ENCODE measurements at places on chromosomes 2 and 18.
A peak's percentile ranks its signal among the peaks of the same experiment; 100 is the strongest.

DNA sequence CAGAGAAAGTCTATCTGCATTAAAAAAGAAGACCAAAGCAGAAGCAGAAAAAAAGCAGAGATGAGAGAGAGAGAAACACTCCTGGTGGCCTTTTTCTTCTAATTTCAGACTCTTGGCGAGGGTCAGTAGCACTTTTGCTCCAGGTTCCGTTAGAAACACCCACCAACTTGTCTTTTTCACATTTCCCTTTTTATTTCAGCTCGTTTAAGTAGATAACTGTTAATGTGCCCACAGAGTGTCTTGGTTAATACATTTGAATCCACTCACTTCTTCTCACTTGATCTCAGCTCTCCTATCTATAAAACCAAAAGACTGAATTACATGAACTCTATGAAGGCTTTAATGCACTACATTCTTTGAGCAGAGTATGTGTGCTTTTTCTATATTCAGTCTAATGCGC lies 63.1 kb downstream of the AAK1 start:
- DNase-seq: no peak

GRCh38 chr2:232545511-232546375 lies 4.6 kb downstream of the TIGD1 start:
- no peak for DNase-seq

GRCh38 chr2:10072656-10073480 lies 7.3 kb downstream of the CYS1 start:
- peak; percentile 77 for DNase-seq

DNA sequence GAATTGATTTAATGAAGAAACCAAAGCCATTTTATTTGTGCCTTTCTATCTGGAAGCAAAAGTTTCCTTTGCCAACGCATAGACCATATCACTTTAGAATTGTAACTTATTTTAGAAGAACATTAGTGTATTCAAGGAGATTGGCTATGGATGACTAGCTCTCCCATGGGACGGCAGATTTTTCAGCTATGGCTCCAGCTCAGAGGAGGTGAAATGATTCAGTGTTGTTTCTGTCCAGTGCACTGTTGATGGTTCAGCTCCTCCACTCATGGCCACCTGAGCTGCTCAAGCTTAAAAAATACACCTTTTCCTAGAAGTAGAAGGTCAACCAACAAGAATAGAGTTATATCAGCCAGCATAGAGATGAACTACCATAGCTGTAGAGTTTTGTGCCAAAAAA lies 1597.5 kb upstream of the PIK3C3 start:
- no peak for DNase-seq

- DNase-seq: no peak
These were observed 29.9 kb upstream of the OTOS start for GRCh38 chr2:240170354-240170735.

DNA sequence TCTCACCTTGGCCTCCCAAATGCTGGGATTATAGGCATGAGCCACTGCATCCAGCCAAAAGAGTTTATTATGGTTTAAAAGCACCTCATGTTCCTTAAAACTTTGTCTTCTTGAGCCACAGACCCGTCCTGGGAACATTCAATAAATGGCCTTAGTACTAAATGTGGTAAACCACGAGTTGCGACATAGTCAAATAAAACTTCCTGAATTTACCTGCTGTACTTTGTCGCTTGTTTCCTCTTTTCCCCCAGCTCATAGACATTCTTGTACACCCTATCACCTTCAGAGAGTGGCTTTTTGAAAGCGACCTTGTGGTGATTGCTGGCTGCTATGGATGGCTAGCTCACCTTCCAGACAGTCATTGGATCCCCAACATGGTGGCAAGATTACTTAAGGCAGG lies 310.4 kb downstream of the LRRTM1 start:
- DNase-seq: no peak

DNA sequence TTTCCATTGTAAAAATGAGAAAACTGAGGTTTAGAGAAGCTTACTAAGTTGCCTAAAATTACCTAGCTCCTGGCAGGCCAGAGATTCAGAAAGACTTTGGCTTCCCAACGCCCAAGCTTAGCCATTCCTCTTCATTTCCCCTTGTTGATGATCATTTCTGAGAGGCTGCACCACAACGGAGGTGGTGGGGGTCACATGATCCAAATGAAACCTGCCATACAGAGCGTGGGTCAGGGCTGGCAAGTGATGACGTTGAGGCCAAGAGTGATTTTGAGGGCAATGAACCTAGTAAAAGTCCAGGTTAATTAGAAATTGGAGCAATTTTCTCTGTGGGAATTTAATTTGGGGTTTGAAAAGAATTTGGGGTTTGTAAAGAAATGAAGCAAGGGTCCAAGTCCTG lies 109.9 kb downstream of the TMEM182 start:
- no peak for DNase-seq

DNA sequence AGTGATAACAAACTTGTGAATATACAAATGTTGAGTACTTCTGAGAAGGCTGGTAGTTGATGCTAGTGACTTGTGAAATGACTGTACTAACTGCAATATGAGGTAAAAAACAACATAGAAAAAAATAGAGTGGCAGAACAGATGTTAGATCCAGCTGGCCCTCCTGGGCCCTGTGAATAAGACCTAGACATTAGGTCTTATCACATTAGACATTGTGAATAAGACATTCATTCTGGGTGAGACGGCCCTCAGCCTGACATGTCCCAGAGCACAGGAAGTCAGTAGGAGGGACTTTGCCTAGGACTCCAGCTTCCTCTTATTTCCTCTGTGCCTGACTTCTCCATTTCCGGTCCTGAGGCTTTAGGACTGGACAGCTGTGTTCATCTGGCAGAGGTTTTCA lies 22.9 kb downstream of the DOK1 start:
- no peak for DNase-seq

GRCh38 chr2:140481136-140481535 lies 1649.7 kb downstream of the LRP1B start:
- DNase-seq: no peak

GRCh38 chr18:9441061-9441460 lies 34.3 kb upstream of the RALBP1 start:
- no peak for DNase-seq

DNA sequence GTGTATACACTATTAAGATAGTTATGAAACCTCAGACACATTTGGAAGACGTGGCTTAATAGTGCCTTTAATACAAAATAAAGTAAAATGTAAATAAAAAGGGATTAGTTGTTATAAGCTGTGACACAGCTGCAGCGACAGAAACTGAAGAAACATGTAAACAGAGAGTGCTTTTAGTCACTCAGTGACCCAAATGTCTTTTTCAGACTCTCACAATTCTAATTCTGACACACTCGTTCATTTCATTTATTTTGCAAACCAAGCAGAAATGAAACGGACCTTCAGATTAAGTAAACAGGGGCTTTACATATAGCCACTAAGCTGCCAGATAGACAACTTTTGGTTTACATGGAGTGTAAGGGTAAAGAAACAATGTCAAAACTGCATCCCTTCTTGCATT lies 181.0 kb upstream of the ETAA1 start:
- DNase-seq: no peak

- peak; percentile 74 for DNase-seq
These were observed 95.3 kb downstream of the CD8B2 start for GRCh38 chr2:106582148-106583143.

GRCh38 chr2:46002947-46003346 lies 294.3 kb upstream of the EPAS1 start:
- DNase-seq: no peak

- no peak for DNase-seq
These were observed 82.3 kb upstream of the NYAP2 start for GRCh38 chr2:225317186-225317585.

- DNase-seq: no peak
These were observed 11.4 kb downstream of the MROH2A start for GRCh38 chr2:233789554-233789953.

DNA sequence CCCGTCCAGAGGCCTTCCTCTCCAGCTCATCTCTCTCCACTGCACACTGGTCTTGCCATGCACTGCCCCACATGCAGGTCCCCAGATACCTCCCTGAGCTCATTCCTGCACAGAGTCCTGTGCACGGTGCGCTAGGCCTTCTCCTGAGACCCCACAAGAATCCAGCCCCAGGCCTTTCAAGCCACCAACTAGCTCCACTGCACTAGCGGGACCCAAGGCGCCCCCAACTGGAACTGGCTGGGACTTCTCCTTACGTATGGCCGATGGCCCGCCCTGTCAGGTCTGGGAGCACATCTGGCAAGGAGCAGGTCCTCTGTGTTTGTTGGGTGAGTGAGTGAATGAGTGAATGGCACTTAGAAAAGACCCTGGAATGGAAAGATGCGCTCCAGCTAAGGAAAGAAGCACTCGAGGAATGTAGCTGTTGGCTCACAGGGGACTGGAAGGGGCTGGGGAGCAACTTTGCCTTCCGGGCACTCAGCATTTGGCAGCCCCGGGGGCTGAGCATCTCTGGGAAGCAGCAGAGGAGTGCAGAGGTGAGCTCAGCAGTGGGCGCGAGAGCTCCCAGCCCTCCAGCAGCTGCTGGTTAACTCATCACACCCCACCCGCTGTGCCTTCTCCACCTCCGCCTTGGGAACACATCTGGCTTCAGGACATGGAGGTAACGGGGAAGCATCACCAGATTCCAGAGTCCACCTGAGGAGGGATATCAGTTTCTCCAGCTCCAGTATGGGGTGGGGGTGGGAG lies 223.1 kb downstream of the GLI2 start:
- DNase-seq: no peak

- no peak for DNase-seq
These were observed 13.4 kb upstream of the IL37 start for GRCh38 chr2:112897624-112897978.

- no peak for DNase-seq
These were observed 220.1 kb downstream of the MYCN start for GRCh38 chr2:16160281-16161084.

GRCh38 chr2:108594982-108595464 lies 60.8 kb downstream of the LIMS1 start:
- DNase-seq: no peak

- no peak for DNase-seq
These were observed 7.4 kb upstream of the RAB1A start for GRCh38 chr2:65137197-65137775.

- DNase-seq: no peak
These were observed 294.9 kb upstream of the CYRIA start for GRCh38 chr2:16960579-16960978.

DNA sequence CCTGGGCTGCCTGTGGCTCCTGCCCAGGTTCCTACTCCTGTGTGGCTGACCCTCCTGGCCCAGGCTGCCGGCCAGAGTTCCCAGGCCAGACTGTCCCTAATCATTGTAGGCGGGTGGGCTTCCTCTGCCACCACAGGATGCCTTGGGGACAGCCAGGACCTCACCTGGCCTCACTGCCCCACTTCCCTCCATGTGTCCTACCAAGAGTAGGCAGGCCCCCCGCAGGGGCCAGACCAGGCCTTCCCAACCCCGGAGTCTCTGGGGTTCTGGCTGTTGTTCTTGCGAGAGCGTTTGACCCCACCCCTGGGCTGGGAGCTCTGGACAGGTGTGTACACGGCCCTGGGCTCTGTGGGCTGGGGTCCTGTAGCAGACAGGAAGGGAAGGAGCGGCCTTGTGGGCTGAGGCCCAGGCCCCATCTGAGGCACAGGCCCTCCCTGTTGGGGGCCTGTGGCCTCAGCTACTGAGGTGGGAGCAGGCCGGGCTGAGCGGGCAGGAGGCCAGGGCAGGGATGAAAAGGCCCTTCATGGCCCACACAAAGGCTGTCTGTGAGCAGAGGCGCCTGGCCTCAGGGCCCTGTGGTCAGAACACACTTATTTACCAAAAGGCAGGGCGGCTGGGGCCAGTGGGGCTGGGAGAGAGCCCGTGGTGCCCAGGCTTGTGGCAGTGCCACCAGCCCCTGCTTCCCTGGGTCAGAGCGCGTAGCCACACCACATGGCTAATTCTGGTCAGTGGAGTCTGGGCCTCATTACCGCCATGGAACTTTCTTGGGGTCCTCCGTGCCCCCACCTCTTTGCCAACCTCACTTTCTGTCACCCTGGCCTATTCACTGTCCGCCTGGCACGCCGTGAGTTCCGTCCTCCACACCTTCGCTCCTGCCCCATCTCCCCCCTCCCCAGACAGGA lies 2.0 kb downstream of the SNORC start:
- DNase-seq: no peak

DNA sequence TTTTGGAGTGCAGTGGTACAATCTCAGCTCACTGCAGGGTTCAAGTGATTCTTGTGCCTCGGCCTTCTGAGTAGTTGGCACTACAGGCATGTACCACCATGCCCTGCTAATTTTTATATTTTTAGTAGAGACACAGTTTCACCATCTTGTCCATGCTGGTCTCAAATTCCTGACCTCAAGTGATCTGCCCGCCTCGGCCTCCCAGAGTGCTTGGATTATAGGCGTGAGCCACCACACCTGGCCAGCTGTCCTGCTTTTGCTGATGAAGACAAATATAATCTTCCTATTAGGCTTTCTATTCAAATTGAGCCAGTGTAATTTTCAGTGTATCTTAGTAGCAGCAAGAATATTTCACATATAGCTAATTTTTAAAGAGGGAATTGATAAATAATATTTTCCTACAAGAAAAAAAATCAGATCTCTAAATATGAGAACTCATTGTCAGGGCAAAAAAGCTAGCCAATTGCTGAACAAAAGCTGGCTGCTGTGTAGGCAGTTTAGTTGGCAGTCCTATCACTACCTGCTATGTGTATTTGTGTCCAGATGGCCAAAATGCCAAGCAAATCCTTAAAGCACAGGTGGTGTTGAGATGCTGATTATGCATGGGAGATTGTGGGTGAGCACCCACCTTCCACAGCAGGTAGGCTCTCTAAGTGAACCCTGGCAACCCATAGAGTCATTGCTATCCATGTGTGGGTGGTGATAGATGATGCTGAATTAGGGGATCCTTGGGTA lies 60.8 kb upstream of the STAM2 start:
- no peak for DNase-seq

GRCh38 chr2:113965228-113965627 lies 75.3 kb downstream of the ACTR3 start:
- DNase-seq: no peak

DNA sequence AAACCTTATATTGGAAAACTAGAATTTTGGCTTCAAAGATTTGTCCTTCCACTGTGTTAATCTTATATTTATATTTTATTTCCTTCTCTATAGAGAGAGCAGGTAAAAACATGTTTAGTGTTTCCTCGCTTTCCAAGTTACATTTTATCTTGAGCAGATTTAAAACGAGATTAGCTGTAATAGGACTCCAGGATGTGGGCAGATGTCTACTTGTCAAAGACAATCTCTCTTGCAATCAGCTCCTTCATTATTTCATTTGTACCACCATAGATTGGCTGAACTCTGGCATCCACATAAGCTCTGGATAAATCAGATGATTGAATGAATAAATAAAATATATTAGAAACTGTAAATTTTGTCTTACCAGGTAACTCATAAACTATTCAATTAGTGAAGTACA lies 17.5 kb upstream of the KANSL1L start:
- no peak for DNase-seq

GRCh38 chr2:232539298-232540231 lies at the start of gene CHRNG:
Gene CHRNG (plus strand): TSS chr2:232539692. CDS start chr2:232539748, 56 bp downstream.
- no peak for DNase-seq

GRCh38 chr2:120437604-120438000 lies 91.7 kb downstream of the INHBB start:
- DNase-seq: no peak
